Activated naive CD8-positive, alpha-beta T cell treated with anti-CD3 and anti-CD28 coated beads, Interleukin-2, amount 10 ng/mL, durations not matched to agents 7 days and 5 days (primary cell): ENCODE measurements at places on chromosomes 2 and 18.

GRCh38 chr2:160220545-160221009, 20.5 kb upstream of the ITGB6 start:
- no peak for DNase-seq

DNA sequence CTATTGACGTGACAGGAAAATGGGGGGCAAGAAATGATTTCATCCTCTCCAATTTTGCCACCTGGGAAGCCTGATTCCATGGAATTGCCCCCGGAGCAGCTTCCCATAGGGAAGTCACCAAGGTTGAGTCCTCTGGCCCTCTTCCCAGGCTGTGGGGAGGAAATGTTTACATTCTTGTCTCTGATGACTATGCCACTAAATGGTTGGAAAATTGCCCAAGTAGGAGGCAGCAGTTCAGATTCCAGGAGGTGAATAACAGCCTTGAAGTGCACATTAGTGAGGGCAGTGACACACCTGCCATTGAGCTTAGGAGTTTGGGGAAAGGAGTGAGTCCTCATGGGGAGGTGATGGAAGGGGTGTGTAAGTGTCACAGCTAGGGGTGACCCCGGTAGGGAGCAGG, 449.2 kb upstream of the DCC start:
- DNase-seq: no peak

GRCh38 chr2:175884697-175885393, 117.2 kb downstream of the LNPK start:
- DNase-seq: no peak

DNA sequence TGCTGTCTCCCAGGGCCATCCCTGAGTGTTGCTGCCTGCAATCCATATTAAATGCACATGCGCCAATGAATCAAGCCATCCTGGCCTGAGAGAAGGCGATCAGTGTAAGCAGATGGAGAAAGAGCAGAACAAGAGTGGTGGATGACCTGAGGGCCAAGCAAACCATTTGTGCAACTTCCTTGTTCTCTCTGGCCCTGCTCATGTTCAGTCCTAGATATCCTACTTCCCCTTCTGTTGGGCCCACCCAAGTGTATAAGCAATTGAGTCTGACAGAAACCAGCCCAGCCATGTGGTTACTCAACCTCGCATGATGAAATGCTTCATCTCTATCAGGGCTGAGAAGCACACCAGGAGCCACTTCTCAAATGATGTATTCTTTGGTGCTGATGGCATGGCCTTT, 383.1 kb upstream of the ID2 start:
- no peak for DNase-seq

- no peak for DNase-seq
Measured at GRCh38 chr2:187853381-187853791, 299.2 kb upstream of the TFPI start.
